Activated T-helper 17 cell treated with anti-CD3 and anti-CD28 coated beads, Interleukin-2, amount 50 U/mL, for 72 hours (primary cell): ENCODE measurements at places on chromosomes 12 and 14. TPM values are rescaled to one million over a fixed set of nuclear protein-coding genes. Genes with fewer than 3 reads are reported as not detected.

The CLMN gene
- total RNA-seq, result 0.95 TPM

The AQP6 gene
- not detected for total RNA-seq

The PRPF39 gene
- 49.6 TPM for total RNA-seq

The NEDD1 gene
- total RNA-seq, result 39.8 TPM

The SLCO1B1 gene
- total RNA-seq, result not detected

The SMIM41 gene
- total RNA-seq, result not detected

The MGAT4C gene
- not detected for total RNA-seq

The WNT1 gene
- total RNA-seq, result not detected

The OR10G3 gene
- total RNA-seq, result not detected

The RPGRIP1 gene
- total RNA-seq, result not detected

The PPFIA2 gene
- not detected for total RNA-seq

The DIO3 gene
- total RNA-seq, result not detected

The DLK1 gene
- not detected for total RNA-seq

The GZMB gene
- total RNA-seq, result 1,422 TPM

The OR6C2 gene
- not detected for total RNA-seq

The CSRP2 gene
- total RNA-seq, result 1.2 TPM

The SLC5A8 gene
- total RNA-seq, result not detected

The LRRK2 gene
- total RNA-seq, result 0.04 TPM

The REM2 gene
- total RNA-seq, result 0.56 TPM

The SLC7A8 gene
- total RNA-seq, result 0.61 TPM

The LGR5 gene
- not detected for total RNA-seq

The ATL1 gene
- total RNA-seq, result 1.4 TPM

The ADCK1 gene
- 2.1 TPM for total RNA-seq

The SELPLG gene
- 79.7 TPM for total RNA-seq

The KERA gene
- not detected for total RNA-seq

The PARP11 gene
- 17.4 TPM for total RNA-seq

The ASB2 gene
- 48.5 TPM for total RNA-seq

The INSM2 gene
- total RNA-seq, result not detected

The PLEKHG7 gene
- total RNA-seq, result not detected

The MYF5 gene
- total RNA-seq, result not detected

The TMPRSS12 gene
- not detected for total RNA-seq

The RTL1 gene
- not detected for total RNA-seq

The MAP1LC3B2 gene
- 0.90 TPM for total RNA-seq

The SMOC1 gene
- not detected for total RNA-seq

The KCNJ8 gene
- not detected for total RNA-seq

The DDN gene
- total RNA-seq, result 0.32 TPM

The NKX2-1 gene
- not detected for total RNA-seq

The KRT77 gene
- not detected for total RNA-seq

The BCL2L2 gene
- total RNA-seq, result 1.2 TPM

The OAS2 gene
- 44.6 TPM for total RNA-seq

The SH2B3 gene
- 8.5 TPM for total RNA-seq

The CLSTN3 gene
- total RNA-seq, result 51.8 TPM

The DLGAP5 gene
- 93.8 TPM for total RNA-seq

The ITGA7 gene
- total RNA-seq, result 8.7 TPM

The STYK1 gene
- 0.17 TPM for total RNA-seq

The RASSF8 gene
- not detected for total RNA-seq

The NOS1 gene
- total RNA-seq, result 0.03 TPM

The CLEC4E gene
- not detected for total RNA-seq

The CMKLR1 gene
- total RNA-seq, result not detected

The KRT83 gene
- not detected for total RNA-seq

The C1S gene
- 6.9 TPM for total RNA-seq

The SUPT16H gene
- total RNA-seq, result 176 TPM

The RFC5 gene
- total RNA-seq, result 64.4 TPM

The RNASE1 gene
- not detected for total RNA-seq

The DPPA3 gene
- total RNA-seq, result not detected

The GARIN6 gene
- not detected for total RNA-seq

The CYP27B1 gene
- 14.7 TPM for total RNA-seq

The B3GNT4 gene
- total RNA-seq, result 5.3 TPM

The CLEC1B gene
- total RNA-seq, result not detected
